T-helper 1 cell treated with Interleukin-12 subunit alpha and Interleukin-12 subunit beta and Interleukin-4 antibody, amounts not matched to agents 30 ng/mL and 1 ng/mL, for 36 hours (primary cell): ENCODE measurements at places on chromosomes 12 and 14. TPM values are rescaled to one million over a fixed set of nuclear protein-coding genes. Genes with fewer than 3 reads are reported as not detected.

MAP3K12 gene
- total RNA-seq, result 29.6 and 30.1 TPM in 2 replicates

PLA2G1B gene
- total RNA-seq, result not detected in 2 replicates

C14orf132 gene
- 0.12 and 0.39 TPM in 2 replicates for total RNA-seq

MRPS35 gene
- 38.2 and 39.0 TPM in 2 replicates for total RNA-seq

CLEC7A gene
- total RNA-seq, result 0.73 and 0.83 TPM in 2 replicates

BEST3 gene
- total RNA-seq, result not detected in 2 replicates

PPM1H gene
- total RNA-seq, result 0.24 TPM in 1 of 2 replicates, not detected in the other

CD9 gene
- 29.7 and 30.8 TPM in 2 replicates for total RNA-seq

CMTM5 gene
- total RNA-seq, result not detected in 2 replicates

CPNE8 gene
- total RNA-seq, result 3.3 and 4.6 TPM in 2 replicates

NTS gene
- total RNA-seq, result not detected in 2 replicates

GPR135 gene
- total RNA-seq, result 1.1 and 1.4 TPM in 2 replicates
